ENCODE measurements at places on chromosomes 13 and 19.

- DNase-seq: no peak
Measured at GRCh38 chr13:46536341-46536740, 16.6 kb upstream of the LRCH1 start.

GRCh38 chr19:45791744-45792469, 738 bp downstream of the DMWD start:
- no peak for DNase-seq

- DNase-seq: no peak
Measured at GRCh38 chr13:99046851-99047250, 69.0 kb upstream of the DOCK9 start.

DNA sequence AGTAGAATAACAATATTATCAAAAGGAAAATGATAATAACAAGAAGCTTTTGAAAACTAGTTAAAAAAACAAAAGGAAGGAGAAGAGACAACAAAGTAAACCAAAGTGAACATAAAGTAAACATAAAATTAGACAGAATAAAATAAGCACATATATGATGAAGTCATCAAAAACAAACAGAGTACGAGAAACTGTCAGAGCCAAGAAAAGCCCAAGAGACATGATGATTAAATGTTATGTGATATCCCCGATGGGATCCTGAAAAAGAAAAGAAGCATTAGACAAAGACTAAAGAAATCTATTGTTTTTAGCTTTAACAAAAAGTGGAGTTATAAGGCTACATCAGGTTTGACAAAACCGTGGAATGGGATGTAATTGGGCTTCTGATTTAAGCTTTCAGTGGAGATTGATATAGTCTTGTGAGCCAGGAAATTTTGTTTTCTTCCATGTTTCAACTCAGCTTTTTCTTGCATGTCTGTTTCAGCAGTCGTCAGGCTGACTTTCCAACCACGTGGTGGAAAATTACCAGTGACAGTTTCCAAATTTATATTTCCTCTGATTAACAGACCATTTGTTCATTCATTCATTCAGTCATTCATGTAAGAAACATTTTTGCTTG, 64.9 kb downstream of the KL start:
- no peak for DNase-seq

GRCh38 chr13:35747594-35747993, 271.1 kb upstream of the MAB21L1 start:
- no peak for DNase-seq

- no peak for DNase-seq
Measured at GRCh38 chr13:27274631-27275030, 4.0 kb downstream of the RASL11A start.

- no peak for DNase-seq
Measured at GRCh38 chr13:110492679-110493593, 68.6 kb downstream of the RAB20 start.

All from NCI-H1436 treated with DMSO at 0.1 percent for 48 hours (cell line).